ENCODE measurements at places on chromosomes 1 and 21. TPM values are rescaled to one million over a fixed set of nuclear protein-coding genes. Genes with fewer than 3 reads are reported as not detected.

DNA sequence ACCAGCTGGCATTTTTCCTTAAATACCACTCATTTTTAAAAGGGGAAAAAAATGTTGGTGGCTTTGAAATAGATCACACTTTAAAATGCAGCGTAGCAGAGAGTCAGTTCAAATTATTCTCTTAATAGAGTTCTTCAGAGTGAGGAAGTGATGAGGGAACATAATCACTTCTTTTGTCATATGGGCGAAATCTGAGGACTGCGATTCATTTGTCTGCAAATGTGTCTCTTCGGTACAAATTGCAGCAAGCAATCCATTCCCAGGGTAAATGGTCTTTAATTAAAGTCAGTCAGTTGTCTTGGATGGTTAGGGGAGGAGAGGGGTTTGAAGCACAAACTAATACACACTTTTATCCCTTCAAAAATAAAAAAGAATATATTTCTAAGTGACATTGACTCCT is 86.0 kb upstream of the SELENON start:
- ATAC-seq = no peak

DNA sequence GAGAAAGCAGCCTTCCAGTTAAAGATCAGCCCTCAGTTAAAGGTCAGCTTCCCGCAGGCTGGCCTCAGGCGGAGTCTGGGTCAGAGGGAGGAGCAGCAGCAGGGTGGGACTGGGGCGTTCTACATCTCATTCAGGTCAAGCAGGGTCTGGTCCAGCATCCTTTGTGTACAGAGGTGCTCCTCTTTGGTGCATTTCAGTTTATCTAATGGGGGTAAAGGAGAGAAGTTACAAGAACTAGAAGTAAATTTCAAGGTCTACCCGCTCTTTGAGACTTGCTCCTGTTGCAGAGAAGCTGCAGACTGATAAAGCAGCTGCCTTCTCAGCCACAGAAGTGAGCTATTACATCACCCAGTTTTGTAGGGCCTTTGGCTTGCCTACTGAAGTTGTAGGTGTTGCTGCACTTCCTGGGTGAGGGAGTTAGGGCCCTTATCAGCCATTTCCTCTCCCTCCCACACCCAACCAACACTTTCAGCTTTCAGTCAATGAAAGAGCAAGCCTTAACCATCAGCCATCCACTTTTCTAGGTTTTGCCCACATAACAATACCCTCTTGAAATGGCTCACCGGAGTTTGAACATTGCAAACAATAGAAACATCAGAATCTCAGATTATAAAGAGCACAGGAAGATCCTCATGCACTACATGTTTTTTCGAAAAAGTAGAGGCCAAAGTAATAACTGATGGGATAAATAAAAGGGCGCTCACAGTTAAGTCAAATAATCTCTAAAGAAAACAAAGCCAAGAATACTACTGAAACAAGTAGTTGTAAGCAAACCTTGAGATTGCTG is 2.8 kb upstream of the NUP210L start:
- peak; percentile 33 for ATAC-seq

GRCh38 chr1:2234762-2235113 is 6.6 kb downstream of the SKI start:
- peak; percentile 11 for ATAC-seq

- ATAC-seq = no peak
Measured at GRCh38 chr1:56557746-56558145, 21.6 kb downstream of the PLPP3 start.

DNA sequence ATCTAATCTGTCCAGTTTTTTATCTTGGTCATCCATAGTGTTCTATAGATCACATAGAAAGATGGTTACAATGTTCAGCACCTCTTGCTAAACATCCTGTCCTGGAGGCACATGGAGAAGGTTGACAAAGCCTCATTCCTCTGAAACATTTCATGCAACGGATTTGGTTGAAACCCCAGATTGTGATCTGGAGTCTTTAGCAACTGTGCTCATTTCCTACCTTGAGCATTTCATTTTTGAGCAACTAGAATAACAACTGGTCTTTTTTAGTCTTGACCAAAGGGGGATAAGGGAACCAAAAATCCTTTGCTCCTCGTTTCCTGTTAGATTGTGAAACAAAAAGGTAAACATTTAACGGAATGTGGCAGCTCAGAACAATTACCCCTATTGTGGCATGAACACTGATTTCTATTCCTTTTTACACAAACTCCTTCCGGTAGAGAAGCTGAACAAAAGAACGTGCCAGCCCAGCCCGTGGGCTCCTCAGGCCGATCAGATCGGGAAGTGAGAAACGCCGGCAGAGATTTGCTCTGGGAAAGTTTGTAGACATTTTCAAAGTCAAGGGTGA is 94.7 kb upstream of the ERRFI1 start:
- ATAC-seq = peak; percentile 24

- ATAC-seq = no peak
Measured at GRCh38 chr1:81226603-81226928, 574.2 kb upstream of the ADGRL2 start.

DNA sequence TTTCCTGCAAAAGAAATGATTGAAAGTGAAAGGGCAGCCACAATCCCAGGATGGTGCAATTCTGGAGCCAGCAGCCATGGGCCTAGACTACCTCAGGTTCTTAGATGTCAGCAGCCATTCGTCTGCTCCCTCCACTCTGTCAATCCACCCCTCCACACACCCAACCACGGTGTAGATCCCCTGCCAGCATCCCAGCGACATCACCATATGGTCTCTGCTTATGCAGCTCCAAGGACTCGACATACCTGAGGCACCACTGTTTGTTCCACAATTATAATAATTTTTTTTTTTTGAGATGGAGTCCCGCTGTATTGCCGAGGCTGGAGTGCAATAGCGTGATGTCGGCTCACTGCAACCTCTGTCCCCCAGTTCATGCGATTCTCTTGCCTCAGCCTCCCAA is 6.5 kb downstream of the SYNC start:
- ATAC-seq = no peak

ELOVL1 gene
- total RNA-seq = 172 TPM

CDA gene
- 97.6 TPM for total RNA-seq

- ATAC-seq = no peak
Measured at GRCh38 chr1:9847269-9847668, 23.5 kb upstream of the CLSTN1 start.

- no peak for ATAC-seq
Measured at GRCh38 chr1:39288735-39289465, 84.4 kb downstream of the MACF1 start.

DNA sequence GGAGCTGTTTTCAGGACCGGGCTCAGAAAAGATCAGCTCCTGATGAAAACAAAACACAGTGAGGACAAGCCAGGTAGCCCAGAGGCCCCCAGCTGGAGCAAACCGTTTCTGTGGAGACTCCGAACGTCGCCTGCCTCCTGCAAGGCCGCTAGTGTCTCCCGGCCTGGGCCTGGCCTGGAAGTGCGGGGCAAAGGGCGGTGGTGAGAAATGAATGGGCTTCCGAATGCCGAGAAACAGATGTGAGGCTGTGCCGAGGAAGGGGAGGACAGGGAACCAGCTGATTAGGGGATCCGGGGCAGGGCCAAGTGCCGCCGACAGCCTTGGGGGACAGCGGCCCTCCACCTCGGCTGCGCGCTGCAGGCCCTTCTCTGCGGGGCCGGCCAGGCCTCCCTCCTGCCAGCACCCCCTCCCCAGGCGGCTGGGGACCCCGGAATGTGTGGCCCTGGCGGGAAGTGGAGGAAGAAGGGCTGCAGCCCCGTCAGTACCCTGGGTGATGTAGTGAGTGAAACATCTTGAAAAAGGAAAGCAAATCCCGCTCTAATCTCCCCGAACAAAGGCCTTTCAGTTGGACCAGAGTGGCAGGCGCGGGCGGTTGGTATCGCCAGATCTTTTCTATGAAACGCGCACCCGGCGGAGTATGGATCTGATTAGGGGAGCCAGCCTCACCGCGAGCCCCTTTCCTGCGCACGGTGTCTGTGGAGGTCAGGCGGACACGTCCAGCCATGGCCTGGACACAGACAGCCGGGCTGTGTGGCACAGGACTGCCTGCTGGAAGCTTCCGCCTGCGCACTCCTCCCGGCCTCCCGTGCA is 52.6 kb downstream of the PRDM16 start:
- ATAC-seq = no peak

DNA sequence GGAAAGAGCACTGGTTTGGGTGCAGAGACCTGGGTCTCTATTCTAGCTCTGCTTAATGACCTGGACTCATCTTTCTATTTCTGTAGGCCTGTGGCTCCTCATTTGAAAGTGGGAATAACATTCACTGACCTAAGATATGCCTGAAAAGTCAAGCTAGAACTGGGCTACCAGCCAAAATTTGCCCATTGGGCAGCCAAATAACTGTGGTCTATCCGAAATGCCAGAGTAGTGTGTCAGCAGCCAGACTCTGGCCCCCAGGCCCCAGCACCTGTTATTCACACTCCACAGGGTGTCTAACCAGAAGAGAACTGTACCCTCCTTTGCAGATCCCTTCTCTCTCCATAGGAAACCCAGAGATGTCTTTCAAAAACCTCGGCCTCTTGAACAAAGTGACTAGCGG is 12.6 kb downstream of the DAB1 start:
- ATAC-seq = no peak

GRCh38 chr1:191368891-191369654 is 789.2 kb upstream of the RGS18 start:
- ATAC-seq = no peak

DNA sequence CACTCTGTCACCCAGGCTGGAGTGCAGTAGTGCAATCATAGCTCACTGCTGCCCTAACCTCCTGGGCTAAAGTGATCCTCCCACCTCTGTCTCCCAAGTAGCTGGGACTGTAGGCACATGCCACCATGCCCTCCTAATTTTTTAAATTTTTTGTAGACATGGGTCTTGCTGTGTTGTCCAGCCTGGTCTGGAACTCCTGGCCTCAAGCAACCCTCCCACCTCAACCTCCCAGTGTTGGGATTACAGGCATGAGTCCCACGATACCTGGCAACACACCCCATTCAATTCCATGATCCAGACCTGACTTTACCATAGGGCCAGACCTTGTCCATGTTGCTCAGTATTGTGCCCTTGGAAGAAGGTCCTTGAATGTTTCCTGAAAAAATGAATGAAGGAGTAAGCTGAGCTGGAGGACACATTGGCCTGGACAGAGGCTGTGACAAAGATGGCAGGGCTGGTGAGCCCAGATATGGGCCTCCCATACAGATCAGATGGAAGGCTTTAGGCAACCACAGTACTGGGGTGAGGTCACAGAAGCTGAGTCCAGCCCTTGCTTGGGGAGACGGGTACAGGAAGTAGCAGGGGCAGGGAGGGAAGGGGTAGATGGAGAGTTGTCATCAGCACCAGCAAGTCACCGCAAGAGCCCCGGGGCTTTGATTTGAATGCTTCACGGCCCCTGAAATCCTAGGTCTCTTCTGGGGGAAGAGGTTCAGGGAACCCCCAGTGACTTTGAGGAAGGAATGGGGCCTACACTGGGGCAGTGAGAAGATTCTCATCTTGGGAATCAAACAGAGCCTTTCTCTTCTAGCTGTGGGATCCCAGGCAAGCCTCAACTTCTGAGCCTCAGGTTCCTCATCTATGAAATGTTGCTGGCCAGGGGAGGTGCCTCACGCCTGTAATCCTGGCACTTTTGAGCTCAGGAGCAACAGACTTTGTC is 40.1 kb upstream of the DMBX1 start:
- no peak for ATAC-seq

DNA sequence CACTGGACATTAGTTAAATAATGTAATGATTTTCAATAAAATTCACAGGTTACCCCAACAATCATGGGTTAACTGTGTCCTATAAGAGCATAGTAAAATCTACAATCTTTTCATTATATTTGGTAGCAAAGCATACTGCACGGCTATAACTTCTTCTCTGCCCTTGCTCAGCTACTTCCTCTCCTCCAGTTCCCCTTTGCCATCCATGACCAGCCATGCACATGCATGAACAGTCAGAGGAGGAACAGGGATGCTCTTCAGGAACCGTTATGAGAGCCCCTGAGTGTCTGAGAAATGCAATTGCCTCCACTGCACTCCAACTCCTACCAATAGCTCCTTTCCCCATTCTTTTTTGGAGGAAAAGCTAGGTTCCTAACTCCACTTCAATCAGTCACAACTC is 646.7 kb downstream of the LTN1 start:
- no peak for ATAC-seq

SAMD13 gene
- 0.44 TPM for total RNA-seq

BTF3L4 gene
- total RNA-seq = 37.5 TPM

- ATAC-seq = peak; percentile 86
Measured at GRCh38 chr1:64263335-64263734, 59.9 kb downstream of the UBE2U start.

DNA sequence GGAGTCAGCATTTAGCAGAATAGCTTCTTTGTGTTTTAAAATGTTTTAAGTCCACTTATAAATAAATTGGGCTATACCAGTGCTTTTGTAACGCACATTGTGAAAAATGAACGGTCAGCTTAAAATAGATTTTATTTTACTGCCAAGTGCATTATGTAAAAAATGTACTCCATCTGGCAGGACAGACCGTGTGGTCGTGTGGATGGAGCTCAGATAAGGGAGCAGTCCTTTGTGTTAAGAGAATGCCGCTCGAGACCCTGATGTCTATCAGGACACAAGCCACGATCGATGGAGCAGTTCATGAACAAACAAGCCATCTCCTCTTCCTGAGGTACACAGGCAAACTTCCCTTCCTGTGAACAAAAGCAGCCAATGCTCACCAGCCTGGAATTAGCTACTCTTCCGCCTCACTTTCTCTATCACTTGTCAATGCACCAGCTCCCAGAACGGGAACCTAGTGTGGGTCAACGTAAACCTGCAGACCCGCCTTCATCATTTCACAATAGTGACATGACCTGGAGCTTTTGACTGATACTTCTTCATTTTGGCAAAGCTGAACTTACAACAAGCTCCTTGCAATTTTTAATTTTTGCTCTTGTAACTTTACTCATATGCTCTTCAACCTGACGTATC is 243.5 kb downstream of the TGFB2 start:
- no peak for ATAC-seq

- no peak for ATAC-seq
Measured at GRCh38 chr1:234620272-234621126, 10.5 kb upstream of the IRF2BP2 start.

CCDC181 gene
- total RNA-seq = not detected

ZNF670 gene
- total RNA-seq = 1.4 TPM

- ATAC-seq = no peak
Measured at GRCh38 chr1:168387781-168388760, 107.4 kb downstream of the TBX19 start.

DNA sequence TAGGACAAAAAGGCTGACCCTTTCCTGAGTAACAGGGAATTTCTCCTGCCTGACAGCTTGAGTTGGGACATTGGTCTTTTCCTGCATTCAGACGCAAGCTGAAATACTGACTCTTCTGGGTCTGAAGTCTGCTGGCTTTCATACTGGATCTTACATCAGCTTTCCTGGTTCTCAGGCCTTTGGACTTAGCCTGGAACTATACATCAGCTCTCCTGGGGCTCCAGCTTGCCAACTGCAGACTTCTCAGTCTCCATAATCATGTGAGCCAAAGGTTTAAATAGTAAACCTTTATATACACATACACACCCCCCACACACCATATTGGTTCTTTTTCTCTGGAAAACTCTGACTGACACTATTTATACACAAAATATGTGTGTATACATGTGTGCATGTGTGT is 59.0 kb upstream of the KCND3 start:
- no peak for ATAC-seq

- no peak for ATAC-seq
Measured at GRCh38 chr1:191541758-191542157, 616.5 kb upstream of the RGS18 start.

OVAAL gene
- not detected for total RNA-seq

TAS1R3 gene
- 0.56 TPM for total RNA-seq

GRCh38 chr1:211192227-211192626 is 58.3 kb upstream of the KCNH1 start:
- ATAC-seq = no peak

Measured in esophagus mucosa (tissue), 1 donor.